ENCODE measurements at places on chromosomes 16 and 17.

DNA sequence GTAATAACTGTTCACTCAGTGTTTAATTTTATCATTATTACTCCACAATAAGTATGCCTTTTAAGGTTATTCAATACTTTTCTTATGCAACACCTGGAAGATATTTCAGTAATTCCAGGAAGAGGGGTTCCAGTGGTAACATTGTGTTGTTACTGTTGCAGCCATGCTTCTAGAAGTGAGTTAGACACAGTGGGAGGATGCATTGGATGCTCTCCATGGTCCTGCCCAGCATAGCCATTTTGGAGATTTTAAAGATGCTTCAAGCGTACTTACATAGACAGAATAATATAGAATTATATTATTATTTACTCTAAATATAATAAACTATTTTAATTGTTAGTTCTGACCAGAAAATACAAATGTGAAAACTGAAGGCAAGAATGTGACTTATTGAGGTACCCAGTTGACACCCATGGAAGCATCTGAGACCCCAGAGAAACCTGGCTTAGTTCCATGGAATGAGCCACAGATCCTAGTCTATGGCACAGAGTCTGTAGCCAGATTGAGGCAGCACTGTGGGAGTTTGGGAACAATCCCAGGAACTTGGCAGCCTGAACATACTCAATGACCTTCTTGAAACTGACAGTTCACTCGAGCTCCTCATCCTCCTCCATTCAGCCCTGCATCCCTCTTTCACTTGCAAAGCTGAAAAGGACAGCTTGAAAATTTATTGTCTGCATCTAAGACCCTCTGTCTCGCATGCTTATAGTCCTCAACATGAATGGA, 190.1 kb upstream of the HS3ST4 start:
- DNase-seq: no peak

DNA sequence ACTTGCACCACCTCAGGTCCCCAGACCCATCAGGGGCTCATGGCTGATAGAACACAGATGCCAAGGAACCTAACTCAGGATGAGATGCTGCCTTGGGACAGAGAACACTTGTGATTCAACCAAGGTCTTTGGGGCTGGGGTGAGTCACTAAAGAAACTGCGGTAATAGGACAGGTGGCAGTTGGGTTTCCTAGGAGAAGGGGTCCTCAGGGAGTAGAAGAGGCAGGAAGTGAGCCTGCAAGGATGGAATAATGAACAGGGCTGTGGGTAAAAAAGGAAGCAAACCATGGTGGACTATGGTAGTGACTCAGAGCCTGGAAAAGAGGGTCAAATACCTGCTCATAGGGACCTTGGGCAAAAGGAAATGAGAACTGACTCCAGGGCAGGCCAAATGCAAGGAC, 6.5 kb upstream of the PNPO start:
- no peak for DNase-seq

DNA sequence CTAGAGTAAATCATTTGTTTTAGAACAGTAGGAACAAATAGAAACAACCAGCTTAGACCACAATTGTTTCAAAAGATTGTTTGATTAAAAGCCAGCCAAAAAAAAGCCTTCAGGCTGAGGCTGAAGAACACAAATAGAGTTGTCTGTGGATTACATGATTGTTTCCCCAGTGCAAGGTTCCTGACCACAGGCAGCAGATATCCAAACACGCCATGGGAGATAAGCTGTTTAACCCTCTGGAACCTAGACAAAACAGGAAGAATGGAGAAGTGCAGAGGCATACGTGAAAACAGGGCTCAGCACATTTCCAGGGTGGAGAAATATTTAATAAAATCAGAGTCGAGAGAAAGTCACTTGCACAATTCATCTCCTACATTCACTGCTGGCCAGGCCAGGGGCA, 21.0 kb downstream of the ATPAF2 start:
- DNase-seq: no peak

DNA sequence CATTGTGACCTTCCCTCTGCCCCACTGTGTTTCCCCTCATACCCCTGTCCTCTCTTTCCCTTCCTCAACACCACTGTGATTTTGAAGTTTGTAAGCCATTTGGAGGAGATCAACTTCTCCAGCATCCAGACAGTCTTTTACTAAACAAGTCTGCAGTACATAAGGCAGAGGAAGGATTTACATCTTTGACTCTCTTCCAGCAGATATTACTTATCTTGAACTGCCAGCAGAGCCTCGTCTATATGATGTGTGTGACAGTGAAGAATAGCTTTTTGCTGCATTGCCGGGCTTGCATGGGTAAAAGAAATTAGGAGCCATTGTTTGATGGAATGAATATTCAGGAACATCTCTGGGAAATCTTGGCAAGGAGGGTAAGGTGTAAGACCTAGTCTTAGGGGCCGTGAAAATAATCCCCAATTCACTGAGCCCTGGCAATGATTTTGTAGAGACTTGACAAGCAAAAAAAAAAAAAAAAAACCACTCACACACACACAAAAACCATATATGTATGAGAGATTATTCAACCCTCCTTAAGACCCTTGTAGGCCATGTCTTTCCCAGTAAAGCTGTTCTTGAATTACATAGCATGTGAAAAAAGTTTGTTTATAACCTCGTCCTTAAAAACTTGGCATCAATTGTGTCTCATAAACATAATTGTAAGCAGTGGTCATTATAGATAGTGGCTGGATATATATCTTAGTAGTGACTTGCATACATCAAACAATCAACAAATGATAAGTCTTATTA, 903.9 kb downstream of the CDH11 start:
- DNase-seq: no peak

GRCh38 chr17:41211845-41212466, 14.5 kb upstream of the KRTAP9-2 start:
- DNase-seq: peak; percentile 87

DNA sequence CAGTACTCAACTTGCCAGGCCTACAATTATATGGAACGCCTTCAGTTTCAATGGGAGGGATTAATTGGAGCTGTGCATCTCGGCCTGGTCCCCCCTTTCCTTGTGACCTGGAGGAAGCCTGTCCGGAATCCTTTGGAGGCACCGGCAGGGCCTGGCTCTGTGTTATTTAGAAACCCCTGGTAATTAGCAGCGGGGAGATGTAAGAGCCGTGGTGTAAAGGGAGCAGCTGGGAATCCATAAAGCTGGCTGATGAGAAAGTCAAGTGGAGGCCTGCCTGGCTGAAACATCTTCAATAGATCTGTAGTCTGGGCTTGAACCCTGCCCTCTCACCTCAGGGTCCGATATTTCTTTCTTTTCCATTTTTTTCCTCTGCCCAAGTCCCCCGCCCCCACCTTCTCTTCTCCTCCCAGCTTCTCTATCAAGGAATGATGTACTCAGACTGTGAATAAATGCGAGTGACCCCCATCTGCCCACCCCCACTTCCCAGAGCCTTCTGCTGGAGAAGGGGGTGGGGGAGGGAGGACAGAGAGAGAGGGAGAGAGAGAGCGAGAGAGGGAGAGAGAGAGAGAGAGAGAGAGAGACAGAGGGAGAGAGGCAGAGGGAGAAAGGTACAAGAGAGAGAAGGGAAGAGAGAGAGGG, 495.5 kb upstream of the ZFHX3 start:
- no peak for DNase-seq

DNA sequence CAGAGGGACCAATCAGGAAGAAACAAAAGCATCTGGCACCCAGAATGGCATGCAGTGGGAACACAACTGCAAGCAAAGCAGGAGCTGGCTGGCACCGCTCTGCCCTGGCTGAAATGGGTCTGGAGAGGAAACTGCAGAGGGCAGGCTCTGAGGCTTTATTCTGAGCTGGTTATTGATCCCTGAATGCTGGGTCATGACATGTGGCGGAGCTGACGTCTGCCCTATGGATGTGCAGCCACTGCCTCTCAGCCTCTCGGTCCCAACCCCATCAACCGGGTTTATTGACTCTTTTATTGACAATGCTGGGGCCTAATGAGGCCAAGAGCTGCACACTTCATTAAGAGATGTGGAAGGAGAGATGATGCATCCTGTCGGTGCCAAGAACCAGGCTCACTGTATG, 3.9 kb upstream of the SKAP1 start:
- DNase-seq: no peak

DNA sequence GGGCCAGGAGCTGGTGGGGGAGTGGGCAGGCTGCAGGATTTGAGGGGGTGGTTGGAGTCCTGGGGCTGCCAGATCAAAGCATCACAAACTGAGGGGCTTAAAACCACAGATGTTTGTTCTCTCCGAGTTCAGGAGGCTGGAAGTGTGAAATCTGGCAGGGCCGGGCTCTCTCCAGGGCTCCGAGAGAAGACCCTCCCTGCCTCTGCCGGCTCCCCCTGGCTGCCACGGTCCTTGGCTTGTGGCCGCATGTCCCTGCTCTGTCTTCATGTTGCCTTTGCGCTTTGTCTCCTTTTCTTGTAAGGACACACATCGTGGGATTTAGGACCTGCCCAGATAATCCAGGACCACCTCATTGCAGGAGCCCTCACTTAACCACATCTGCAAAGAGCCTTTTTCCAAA, 139.8 kb upstream of the GSE1 start:
- no peak for DNase-seq

DNA sequence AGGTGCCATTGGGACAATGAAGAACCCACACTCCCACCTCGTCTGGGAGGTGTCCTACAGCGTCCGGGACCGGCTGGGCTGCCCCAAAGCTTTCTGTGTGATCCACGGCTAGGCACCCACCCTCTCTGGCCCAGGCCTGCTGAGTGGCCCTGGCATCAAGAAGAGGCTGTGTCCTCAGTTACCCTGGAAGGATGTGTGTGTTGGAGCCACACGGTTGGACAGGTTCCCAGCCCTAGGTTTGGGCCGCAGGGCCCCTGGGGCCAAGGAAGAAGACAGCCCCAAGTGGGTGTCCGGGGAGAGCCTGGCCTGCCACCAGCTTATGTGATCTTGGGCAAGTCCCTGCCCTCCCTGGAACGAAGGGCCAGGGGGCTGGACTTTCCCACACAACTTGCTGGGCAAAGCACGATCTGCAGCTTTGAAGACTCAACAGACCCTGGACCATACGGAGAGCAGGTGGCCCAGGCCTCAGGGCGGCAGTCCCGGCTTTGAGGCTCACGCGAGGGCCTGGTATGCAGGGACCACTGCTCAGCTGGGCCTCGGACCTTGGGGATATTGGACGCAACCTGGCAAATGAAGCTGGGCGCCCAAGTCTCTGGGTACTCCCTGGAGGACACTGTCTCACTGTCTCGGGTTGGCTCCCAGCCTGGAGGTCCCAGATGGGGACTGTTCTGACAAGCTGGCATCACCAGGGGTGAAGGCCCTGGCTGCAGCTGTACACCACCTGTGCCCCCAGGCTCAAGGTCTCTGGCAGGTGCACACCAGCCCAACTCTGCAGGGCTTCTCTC, 17.5 kb downstream of the MYBBP1A start:
- no peak for DNase-seq

Data from NCI-H774 (cell line).